Stimulated activated CD4-positive, alpha-beta T cell treated with anti-CD3 and anti-CD28 coated beads, Interleukin-2, amount 100 ng/mL, for 24 hours (primary cell): ENCODE measurements at places on chromosomes 11 and 22.

- DNase-seq, result no peak
These were observed 65.3 kb downstream of the CELSR1 start for GRCh38 chr22:46471901-46472721.

- no peak for DNase-seq
These were observed 9.8 kb downstream of the IL17REL start for GRCh38 chr22:50002791-50003190.

DNA sequence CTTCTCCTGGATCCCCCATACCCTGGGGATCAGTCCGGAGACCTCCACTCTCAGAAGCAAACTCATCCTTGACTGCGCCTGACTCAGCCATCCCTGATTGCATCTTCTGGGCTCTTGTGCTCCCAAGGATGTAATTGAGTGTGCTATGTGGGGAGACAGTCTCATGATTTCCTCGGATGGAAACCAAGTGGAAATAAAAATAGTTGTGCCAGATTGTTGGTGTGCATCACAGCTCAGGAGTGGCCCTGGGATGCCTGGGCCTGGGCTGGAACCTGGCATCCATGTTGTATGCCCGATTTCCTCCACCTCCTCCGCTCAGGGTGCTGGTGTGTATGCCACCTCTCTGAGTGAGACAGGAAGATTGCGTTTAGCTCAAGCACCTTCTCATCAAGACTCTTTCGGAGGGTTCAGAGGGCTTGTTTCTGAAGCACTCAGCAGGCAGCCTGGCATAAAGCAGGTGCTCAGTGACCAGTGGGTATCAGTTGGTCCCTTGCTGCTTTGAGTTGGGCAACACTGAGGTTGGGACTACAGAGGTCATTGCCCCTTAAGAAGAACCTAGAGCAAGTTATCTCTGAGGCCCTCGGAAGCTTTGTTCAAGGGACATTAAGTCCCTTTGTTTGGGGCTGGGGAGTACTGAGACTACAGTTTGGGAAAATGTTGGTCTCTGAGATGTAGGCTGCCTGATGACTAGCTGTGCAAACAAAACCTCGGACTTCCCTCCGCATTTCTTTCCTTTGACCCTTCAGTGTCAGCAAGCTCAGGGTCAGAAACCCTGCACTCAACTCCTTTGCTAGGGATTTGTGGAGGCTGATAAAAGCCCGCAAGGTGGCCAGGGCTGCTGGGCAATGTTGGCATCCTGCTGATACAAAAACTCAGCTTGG lies 24.8 kb upstream of the MICAL2 start:
- DNase-seq, result no peak

- no peak for DNase-seq
These were observed 9.4 kb downstream of the LDLRAD3 start for GRCh38 chr11:35953081-35953760.

DNA sequence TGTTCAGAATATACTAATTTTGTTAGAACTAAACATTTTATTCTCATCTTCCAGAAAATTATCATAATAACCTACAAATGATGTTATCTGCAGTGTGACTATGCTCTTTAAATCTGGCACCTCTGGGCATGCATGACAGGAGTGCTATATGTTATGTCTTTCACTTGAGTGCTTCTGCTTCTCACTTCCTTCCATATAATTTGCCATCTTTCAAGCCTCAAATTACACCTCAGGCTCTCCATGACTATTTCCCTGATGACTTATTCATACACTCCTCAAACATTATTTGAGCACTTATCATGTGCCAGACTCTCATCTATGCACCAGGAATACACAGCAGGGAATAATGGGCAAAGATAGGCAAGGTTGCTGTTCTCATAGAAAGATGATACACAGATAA lies 219.3 kb upstream of the POU2AF2 start:
- DNase-seq, result no peak

DNA sequence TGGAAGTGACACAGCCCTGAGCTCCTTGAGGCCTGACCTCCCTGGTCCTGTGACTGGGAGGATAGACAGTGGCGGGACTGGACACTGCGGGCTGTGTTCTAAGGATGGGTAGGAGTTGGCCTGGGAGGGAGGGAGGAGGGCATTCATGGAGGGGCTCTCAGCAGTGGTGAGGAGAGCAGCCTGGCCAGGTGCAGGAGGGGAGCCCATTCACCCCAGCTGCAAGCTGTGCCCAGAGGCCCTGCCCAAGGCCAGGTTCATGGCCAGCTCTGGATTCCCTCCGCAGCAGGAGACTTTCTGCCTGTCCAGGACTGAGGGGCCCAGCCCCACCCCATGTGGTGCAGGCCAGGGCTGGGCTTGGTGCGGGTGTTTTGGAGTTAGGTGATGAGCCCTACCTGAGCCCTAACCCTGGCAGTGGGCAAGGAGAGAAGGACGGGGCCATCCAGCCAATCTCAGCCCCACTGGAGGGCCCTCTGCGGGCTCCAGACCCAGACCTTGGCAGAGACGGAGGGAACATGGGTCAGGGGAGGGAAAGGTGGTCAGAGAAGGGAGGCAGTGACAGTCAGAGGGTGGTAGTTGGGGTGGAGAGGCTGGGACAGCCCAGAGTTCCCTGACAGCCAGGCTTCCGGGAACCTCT lies 26.8 kb downstream of the CACNA1I start:
- DNase-seq, result no peak

DNA sequence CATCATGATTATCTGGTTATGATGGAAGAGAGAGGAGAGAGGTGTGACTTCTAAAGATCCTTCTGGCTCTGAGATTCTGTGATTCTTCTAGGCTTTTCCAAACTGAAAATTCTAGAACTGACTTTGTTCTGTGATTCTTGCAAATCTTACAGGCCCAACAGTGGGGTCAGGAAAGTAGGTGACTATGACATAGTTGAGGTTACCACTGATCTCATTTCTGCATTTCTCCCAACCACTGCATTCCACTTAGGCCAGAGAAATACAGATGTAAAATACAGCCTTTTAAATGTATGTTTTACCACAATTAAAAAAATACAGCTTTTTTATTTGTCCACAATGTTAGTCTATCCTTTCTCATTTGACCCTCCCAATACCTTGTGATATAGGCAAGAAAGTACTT lies 83.7 kb downstream of the STIM1 start:
- no peak for DNase-seq

DNA sequence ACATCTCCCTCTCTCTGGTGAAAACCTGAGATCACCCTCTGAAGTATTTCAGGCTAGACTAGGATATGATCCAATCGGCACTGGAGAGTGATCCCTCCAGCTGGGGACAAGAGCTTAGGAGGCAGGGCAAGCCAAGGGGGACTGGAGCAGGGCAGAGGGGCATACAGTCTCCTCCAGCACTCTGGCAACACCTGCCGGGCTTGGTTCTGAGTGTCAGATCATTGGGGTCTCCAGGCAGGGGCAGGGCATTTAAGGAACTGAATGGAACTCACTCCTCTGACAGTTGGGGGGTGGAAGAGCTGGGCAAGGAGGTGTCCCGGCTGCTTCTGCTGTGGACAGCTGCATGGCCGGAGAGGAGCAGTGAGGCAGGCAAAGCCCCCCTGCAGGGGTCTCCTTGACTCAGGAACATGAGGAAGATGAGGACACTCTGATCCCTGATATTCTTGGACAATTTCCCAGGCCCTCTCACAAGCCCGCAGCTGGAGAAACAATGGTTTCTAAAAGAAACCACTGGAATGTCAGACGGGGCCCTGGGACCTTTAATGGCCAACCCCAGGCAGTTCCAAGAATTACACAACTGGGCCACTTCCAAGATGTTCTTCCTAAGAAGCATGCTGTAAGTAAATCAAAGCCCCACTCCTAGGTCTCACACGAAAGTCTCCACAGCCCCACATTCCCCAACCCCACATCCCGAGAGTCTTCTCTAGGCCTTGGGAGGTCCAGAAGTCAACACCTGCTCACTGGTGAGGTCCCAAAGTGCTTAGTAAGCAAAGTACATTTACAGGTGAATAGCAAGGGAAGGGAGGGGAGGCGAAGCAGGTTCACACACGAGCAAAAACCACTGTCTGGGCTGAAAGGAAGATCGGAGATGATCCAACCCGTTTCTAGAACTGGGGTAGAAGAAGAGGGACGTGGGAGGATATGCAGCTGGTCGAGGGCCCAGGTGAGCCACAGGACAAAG lies 1.2 kb upstream of the CCDC86 start:
- DNase-seq, result no peak

DNA sequence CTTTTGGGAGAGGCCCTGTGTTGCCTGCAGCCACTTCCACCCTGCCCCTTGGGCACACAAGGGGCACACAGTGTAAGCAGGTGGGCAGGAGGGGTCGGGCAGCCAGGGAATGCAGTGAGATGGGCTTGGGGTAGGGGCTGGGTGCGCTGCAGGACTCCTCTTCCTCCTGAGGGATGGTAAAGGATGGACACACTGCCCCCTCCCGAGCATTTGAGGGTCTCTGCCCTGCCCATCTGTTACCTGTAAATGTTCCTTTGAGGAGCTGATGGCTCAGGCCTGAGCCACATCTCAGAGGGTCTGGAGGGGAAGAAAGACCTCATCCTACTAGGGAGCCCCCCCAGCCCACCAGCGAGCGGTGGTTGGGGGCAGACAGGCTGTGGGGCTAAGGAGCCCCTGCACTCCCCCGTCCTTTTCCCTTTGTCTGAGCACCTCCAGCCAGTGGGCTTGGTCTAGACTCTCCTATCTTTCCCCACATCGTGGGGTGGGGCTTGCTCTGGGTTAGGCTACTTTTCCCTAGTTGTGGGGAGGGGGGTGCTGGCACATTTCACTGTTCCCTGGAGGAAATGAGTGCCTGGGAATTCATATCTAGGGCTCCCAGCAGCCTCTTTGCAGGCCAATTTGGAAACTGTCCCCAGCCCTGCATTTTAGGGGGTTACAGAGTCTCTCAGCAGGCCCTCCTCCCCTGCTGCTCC lies 1.7 kb upstream of the TSSC4 start:
- no peak for DNase-seq

GRCh38 chr22:29810216-29810615 lies 27.9 kb downstream of the ASCC2 start:
- no peak for DNase-seq

DNA sequence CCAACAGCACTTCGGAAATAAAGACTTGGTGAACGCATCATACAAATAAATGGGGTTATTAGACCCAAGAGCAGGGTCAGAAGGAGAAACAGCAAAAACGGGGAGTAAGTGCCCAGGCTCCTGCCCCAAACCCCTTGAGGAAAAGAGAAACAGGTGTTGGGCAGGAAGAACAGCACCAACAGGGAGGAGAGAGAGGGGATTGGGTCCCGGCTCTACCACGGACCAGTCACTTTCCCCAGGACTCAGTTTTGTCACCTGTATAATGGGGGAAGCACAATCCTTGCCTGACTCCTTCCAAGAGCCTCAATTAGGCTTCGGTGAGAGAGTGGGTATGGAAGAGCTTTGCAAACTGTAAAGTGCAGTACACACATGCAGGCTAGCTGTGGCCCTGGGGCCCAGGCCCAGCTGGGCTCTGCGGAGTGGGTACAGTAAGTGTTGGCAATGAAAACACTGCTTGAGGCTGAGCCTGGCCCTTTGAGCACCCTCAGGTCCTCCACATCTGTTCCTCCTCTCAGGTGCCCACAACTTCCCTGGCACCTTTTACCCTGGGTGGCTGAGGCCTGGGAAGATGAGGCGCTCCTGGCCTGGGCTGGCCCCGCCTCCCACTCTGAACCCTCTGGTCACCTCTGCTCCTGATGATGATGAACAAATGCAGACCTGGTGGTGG lies 8.9 kb downstream of the SLC29A2 start:
- DNase-seq, result no peak

DNA sequence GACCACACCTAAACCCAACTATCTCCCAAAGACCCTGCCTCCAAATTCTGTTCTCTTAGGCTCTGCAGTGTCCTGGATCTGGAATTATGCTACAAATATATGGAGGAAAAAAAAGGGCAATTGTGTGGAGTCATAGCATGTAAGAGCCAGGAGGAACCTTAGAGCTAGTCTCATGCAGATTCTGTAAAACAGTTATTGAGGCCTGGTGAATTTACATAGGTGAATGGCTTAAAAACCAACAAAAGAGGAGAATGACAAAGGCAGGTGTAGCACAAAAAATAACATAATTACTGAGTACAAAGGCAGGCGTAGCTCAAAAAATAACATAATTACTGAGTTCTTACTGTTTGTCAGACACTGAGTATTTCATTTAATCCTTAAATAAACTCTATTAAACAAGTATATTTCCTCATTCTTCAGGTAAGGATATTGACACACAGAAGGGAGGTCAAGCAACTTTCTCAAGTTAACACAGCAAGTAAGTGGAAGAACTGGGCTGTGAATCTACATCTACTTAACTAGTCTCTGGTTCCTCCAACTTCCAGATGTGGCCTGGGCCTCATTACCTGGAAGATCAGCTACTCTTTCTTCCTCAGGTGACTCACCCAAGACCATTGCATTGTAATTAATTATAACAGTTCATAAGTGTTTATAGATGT lies 938.9 kb upstream of the TENM4 start:
- DNase-seq, result no peak
